ENCODE measurements at places on chromosomes 3 and 15.
A peak's percentile ranks its signal among the peaks of the same experiment; 100 is the strongest.

- DNase-seq = no peak
Measured at GRCh38 chr3:74027121-74027520, 402.4 kb upstream of the PDZRN3 start.

- no peak for DNase-seq
Measured at GRCh38 chr15:43988900-43989299, 162.1 kb downstream of the WDR76 start.

- DNase-seq = no peak
Measured at GRCh38 chr3:177237206-177237605, 39.9 kb upstream of the TBL1XR1 start.

- DNase-seq = no peak
Measured at GRCh38 chr15:101476756-101477155, 12.8 kb downstream of the PCSK6 start.

DNA sequence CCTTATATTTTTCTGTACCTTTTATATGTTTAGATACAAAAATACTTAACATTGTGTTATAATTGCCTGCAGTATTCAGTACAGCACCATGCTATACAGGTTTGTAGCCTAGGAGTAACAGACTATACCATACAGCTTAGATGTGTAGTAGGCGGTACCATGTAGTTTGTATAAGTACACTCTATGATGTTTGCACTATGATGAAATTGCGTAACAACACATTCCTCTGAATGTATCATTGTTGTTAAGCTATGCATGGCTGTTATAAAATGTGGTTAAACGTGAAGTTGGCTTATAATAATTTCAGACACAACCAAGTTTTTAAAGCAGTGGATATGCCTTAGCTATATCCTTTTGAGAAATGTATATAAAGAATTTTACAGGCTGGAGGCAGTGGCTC lies 328.3 kb downstream of the PLCL2 start:
- no peak for DNase-seq

GRCh38 chr3:122859021-122859805 lies 64.3 kb downstream of the SLC49A4 start:
- DNase-seq = no peak

DNA sequence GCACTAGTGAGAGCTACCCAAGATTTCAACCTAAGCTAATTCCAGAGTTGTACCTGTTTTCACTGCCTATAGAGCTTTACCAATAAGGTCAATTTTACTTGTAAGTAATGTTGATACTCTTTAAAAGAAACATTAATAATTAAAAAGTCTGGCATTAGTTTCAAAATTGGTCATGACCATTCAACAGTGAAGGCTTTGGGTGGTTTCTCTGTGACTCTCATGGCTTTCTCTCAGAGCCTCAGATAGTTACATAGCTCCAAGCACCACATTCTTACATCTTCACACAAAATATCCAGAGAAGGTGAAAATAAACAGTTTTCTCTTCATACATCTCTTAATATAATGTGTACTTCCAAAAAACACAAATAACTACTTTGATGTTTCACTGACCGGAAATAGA lies 61.5 kb upstream of the TCF12 start:
- no peak for DNase-seq

DNA sequence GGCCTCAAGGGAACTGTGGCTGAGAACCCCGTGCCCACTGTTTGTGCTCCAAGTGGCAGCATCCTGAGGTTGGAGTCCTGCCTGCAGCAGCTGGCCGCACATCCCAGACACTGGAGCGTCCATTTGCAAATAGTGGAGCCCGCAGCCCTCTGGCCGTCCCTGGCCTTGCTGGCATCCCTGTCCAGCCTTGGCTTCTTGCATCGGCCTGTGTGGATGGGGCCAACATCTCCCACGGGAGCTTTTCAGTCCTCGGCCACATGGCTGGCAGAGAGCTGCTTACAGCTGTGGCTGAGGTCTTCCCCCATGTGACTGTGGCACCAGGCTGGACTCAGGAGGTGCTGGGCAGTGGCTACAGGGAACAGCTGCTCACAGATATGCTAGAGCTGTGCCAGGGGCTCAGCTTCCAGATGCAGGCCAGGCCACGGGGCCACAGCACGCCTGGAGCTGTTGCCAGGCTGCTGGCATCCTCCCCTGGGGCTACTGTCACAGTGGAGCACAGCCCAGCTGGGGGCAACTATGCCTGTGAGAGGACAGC lies 71.2 kb downstream of the FAM43A start:
- no peak for DNase-seq

GRCh38 chr3:69855436-69856162 lies 116.3 kb downstream of the MITF start:
- DNase-seq = no peak

- no peak for DNase-seq
Measured at GRCh38 chr15:83323296-83323711, 38.8 kb upstream of the BNC1 start.

- DNase-seq = no peak
Measured at GRCh38 chr3:99313485-99313884, 324.9 kb upstream of the COL8A1 start.

GRCh38 chr15:68630211-68630555 lies 51.4 kb downstream of the CORO2B start:
- no peak for DNase-seq

- DNase-seq = peak; percentile 27
Measured at GRCh38 chr3:45546716-45547701, 47.5 kb upstream of the LIMD1 start.

GRCh38 chr15:64455961-64456371 lies 4.4 kb upstream of the ZNF609 start:
- no peak for DNase-seq

DNA sequence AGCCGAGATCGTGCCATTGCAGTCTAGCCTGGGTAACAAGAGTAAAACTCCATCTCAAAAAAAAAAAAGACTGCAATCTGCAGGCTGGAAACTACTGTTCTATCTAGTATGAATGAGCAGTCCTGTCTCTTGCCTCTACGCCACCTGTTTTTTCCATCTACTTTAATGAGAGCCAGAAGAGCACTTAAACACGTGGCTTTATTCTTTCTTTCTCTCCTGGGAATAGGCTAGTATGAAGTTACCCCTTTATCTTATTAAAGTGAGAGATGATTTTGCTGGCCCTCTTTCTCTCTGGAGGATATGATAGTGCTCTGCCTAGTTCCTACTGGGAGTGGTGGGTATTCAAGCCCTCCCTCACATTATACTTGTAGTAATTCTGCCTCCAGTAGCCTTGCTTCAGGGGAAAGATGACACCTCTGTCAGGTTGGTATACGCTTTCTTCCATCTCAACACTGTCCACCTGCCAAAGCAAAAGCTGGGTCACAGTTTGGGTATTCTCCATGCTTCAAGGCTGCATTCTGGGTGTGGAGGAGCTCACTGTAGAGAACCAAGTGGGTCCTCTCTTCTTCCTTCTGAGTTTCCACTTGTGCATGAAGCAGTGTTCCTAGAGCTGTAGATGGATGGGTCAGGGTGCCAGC lies 17.8 kb downstream of the MAPKBP1 start:
- DNase-seq = peak; percentile 60

- no peak for DNase-seq
Measured at GRCh38 chr15:66210684-66211083, 42.9 kb downstream of the MEGF11 start.

GRCh38 chr3:102054543-102055080 lies 205.3 kb downstream of the NFKBIZ start:
- no peak for DNase-seq

GRCh38 chr15:69579950-69580618 lies 127.5 kb downstream of the RPLP1 start:
- DNase-seq = no peak

DNA sequence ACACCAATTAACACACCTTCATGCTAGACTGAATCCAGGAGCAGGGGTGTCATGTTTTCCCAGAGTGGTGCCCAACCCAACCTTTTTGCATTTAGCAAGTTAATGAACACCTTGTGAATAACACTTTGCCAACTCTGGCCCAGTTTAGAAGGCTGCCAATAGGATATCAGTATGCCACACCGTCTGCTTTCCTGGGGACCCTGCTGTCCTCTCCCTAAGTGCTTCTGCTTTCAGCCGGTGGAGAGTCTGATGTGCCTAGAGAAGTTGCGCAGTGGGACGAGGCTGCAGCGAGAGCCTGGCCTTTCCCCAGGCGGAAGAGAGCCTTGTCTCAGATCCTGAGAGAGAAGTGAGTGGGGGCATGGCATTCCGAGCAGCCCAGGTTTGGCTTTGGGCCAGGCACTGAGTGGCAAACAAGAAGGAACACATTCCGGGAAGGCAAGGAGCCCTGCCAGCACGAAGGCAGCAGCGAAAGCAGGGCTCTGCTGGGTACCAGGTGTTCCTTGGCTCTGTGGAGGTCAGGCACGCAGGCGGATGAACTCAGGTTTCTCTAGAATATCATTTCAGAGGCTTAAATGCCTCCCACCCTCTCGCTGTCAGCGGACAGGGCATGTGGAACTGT lies 36.9 kb downstream of the SENP8 start:
- no peak for DNase-seq

DNA sequence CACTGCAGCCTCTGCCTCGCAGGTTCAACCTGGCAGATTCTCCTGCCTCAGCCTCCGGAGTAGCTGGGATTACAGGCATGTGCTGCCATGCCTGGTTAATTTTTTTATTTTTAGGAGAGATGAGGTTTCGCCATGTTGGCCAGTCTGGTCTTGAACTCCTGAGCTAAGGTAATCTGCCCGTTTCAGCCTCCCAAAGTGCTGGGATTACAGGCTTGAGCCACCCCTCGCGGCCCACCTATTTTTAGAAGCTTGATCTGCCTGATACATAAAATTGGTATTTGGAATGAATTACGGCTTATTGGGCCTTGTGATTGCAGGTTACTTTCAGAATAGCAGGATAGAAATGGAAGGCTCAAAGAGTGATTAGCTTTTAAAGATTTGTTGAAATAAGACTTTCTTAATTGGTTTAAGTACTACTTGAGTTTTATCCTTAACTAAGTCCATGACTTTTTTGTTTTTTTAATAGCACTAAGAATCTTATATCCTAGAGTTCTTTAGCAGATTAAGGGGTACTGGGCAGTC lies 25.0 kb downstream of the GMPS start:
- peak; percentile 92 for DNase-seq

DNA sequence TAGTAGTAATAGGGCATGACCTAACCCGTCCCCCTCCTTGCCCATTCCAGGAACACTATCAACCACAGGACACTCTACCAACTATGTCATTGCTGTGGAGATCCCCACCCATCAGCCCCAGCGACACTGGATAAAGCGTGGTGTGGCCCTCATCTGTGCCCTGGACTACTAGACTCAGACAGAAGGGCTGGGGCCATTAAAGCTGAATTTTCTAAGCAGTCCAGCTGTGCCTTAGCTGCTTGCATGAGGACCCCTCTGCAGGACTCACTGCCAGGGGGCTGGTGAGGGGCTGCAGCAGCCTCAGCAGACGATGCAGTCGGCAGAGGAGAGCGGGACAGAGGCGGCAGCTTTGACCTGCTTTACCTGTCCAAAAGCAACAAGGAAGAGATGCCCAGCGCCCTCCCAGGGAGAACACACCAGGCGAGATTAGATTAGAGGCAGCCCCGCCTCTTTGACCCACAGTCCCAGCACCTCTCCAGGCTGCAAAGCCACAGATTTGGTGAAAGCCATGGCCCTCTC lies 44.6 kb downstream of the SEMA3G start:
- no peak for DNase-seq

DNA sequence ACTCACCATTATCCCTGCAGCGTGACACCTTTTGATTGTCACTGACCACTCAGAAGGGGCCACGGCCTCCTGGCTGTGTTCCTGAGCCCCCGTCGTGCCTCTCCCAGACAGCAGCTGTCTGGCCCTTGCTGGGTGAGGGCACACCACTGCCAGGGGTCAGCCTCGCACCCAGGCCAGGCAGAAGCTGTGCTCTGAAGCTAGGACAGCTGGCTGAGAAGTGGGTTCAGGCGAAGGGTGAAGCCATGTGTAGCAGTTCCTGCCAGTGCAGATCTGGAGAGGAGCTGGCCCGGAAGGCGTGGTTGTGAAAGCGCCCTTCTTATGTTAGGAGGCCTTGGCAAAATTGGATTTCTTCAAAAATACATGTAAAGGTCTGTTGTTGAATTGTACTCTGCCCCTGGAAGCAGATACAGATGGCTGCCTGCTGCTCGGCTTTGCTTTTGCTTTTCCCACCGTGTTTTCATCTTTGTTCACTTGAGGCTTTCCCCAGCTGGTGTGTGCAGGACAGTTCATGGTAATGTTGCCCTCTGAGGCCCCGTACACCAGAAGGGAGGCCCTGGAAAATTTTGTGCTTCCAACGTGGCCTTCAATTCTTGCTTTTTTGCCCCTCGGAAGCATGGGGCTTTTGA lies 49.1 kb downstream of the KLHL25 start:
- no peak for DNase-seq

DNA sequence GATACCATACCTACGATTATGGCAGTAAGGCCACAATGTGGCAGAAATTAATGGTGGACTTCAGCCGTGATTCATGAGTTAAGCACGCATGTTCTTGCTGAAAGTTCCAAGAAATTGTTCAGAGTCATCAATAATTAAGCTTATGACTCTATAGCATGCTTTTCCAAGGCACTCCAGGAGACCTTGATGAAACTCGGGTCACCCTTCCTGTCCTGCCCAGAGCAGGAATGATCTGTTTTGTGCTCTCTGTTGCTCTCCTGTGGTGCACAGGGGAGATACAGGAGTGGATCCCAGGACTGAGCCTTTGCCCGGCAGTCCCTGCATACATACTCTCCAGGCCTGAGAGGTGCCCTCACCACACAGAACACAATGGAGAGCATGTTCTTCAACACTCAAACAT lies 141.6 kb upstream of the SLC2A2 start:
- peak; percentile 76 for DNase-seq

DNA sequence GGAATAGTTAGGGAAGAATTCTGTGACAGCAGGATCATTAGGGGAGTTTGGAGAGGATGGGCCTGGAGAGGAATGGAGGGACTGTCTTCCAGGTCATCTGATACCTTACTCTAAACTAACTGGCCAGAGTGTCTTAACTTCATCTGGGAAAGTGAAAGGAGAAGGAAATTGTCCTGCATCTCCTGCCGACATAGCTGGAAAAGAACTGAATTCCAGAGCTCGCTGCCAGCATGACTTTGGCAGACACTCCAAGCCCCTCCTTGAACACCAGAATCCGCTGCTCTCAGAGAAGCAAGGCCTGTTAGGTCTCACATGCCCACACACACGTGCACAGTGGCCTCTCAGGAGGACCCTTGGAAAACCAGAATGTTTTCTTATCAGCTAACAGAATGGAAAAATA lies 10.5 kb downstream of the ABI3BP start:
- DNase-seq = no peak

- no peak for DNase-seq
Measured at GRCh38 chr3:120125992-120126391, 31.7 kb upstream of the GSK3B start.

DNA sequence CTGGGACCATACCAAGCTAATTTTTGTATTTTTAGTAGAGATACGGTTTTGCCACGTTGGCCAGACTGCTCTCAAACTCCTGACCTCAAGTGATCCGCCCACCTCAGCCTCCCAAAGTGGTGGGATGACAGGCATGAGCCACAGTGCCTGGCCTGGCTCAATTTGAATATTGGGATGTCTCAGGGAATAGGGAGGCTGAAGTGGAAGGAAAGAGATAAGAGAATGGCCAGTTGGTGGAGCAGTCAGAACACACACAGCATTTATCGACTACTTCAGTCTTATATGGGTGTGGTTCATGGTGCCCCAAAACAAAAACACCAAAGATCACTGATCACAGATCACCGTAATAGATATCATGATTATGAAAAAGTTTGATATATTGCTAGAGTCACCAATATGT lies 144.4 kb downstream of the GMNC start:
- DNase-seq = no peak
